ENCODE measurements at places on chromosomes 1 and 21.

DNA sequence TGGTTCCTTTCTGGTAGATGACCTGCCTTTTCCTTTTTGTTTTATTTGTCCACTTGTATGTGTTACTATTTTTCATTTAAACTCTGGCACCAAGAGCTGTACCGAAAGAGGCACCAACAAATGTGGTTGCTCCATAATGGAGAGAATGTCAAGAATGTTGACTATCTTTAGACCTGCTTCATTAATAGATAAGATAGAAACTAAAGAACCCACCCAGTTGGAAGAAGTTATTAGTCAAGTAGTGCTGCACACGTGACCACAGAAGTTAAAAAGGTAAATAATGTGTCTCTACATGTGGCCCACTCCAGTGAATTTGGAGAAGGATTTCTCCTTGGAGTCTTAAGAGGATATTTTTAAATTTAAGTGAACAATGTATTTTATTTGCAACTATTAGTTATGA, 9.3 kb downstream of the ATP1A1 start:
- DNase-seq = no peak

DNA sequence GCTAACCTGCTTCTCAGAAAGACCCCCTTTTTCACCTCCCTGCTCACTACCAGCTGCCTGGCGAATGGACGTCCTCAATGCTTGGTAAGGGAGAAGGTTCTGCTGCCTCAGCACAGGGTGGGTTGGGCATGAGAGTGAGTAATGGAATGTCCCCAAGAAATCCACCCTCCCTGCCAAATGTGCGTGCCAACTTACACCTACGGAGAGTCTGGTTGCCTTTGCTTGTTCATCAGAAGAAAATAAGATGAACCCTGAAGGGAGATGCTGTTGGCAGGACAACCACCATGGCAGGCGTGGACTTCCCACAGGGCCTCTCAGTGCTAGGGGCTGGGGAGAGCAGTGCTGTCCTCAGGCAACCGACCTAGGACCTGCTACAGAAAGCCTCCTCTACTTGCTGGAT, 106.0 kb downstream of the XCL2 start:
- DNase-seq = no peak

GRCh38 chr1:183600136-183600535, 9.9 kb upstream of the NCF2 start:
- DNase-seq = no peak

- no peak for DNase-seq
These were observed 55.5 kb upstream of the TRIM67 start for GRCh38 chr1:231106347-231106746.

GRCh38 chr1:182715531-182715930, 31.1 kb upstream of the RGS8 start:
- no peak for DNase-seq

GRCh38 chr1:3884966-3885365, 15.1 kb downstream of the C1orf174 start:
- DNase-seq = no peak

GRCh38 chr1:6885426-6885825, 100.2 kb downstream of the CAMTA1 start:
- DNase-seq = no peak
